ENCODE measurements at places on chromosomes 3 and 15.

- DNase-seq = peak; percentile 85
Observed at GRCh38 chr3:33146791-33147445, 33.1 kb downstream of the CRTAP start.

- no peak for DNase-seq
Observed at GRCh38 chr3:136626493-136626892, 125.7 kb downstream of the STAG1 start.

- peak; percentile 77 for DNase-seq
Observed at GRCh38 chr15:28977377-28978010, 91.7 kb downstream of the APBA2 start.

DNA sequence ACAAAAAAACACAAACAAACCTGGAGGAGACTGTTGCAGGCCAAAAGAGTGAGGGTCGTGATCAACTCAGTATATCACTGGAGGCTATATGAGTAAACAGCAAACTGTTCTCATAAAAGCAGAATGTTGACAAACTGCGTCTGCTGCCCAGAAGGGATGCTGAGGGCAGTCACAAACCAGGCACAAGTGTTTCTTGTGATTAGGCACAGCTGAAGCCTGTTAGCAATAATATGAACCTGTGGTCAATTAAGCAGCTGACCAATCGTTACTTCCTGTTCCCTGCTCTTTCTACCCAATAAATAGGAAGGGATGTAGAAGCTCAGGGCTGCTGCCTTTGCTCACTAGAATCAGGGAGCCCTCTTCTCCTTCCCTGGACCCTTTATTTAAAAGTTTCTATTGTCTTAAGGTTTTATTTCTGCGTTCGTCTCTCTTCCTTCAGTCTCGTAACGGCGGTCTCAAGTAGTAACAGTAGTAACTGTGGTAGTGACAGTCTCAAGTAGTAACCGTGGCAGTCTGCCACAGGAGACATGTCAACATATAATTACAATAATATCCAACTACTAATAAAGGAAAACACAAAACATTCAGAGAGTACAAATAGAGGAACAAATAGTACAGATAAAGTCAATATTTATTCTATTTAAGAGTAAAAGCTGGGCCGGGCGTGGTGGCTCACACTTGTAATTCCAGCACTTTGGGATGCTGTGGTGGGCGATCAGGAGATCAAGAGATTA lies 698.4 kb upstream of the CCDC54 start:
- DNase-seq = no peak

DNA sequence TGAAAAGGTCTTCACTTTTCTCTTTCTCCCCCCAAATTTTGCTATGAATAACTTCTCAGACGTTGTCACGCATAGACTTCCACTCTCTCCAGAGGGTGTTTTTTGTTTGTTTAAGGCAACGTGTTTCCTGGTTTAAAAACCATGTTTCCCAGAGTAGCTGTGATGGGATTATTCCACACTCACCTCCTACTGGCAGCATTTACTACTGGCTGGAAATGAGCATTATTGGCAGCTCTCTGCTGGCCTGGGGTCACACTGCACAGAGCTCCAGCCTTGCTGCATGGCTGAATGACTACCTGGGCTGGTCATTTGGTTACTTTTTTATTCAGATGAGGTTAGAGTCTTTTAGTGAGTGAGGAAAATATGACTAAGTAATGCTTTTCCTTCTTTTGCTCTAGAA lies 65.2 kb downstream of the RARB start:
- no peak for DNase-seq

GRCh38 chr15:89792106-89792805 lies 16.1 kb downstream of the MESP2 start:
- no peak for DNase-seq

DNA sequence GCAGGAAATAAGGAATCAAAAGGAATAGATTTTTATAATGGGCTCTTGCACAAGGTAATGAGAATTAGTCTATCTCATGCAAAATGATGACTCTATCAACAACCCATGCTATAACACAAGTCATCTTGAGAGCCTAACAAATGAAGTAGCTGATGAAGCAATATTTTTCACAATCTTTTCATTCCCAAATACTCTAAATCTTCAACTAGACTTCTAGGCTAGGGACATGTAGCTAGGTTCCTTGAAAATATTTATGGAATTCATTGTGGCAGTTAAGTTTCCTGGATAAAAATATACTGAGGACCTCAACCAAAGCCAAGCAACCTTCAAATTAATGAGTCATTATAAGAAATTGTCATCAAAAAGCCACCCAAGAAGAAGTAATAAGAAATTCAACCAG lies 55.4 kb downstream of the DCBLD2 start:
- DNase-seq = no peak

DNA sequence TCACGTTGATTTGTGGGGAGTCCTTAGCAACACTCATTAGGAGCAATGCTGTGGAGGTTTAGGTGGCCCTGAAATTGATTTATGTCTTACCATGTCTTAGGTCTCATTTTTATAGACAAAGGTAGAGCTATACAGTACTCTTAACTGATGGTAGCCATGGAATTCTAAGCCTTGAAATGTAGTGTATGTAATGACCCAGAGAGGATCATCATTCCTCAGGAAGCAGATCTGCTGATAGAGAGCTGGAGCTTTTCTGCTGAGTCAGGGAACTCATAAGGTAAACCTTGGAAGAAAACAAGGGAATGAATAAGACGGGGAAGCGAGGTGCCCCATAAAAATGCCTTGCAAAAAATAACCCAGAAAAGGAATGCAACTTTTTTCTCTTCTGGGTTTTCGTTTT lies 34.0 kb upstream of the ZNF639 start:
- no peak for DNase-seq

GRCh38 chr15:42133886-42134502 lies 22.4 kb downstream of the PLA2G4F start:
- no peak for DNase-seq

- DNase-seq = no peak
Observed at GRCh38 chr3:147661916-147662315, 252.8 kb downstream of the ZIC1 start.

DNA sequence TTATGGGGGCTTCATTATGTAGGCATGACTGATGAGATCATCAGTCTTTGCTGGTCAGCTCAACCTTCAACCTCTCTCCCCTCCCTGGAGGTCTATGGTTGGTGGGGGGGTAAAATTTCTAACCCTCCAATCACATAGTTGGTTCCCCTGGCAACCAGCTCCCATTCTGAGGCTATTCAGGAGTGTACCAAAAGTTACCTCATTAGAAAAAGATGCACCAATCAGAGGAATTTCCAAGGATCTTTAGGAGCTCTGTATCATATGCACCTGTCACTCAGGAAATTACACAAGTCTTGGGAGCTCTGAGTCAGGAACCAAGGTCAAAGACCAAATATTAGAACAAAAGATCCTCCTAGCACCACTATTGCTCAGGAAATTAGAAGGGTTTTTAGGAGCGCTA lies 21.4 kb upstream of the LEO1 start:
- no peak for DNase-seq

DNA sequence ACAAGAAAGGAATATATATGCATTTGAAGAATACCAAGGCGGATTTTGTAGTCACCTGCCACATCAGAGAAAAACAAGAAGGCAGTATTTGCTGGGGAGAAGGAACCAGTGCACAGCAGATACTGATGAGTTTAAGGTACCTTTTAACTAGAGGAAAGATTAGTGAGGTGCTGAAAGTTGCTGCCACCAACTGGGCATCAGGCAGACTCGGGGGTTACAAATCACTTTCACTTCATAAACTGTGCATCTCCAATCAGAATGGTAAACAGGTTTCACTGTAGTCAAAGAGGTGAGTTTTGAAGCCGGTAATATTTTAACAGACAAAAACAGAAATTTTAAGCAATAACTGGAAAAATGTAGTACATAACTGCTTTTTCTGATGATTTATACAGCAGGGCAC lies 4.1 kb downstream of the FBN1 start:
- no peak for DNase-seq

- no peak for DNase-seq
Observed at GRCh38 chr15:40130118-40130517, 21.4 kb upstream of the BMF start.

GRCh38 chr15:99722406-99722805 lies 10.8 kb downstream of the LYSMD4 start:
- DNase-seq = no peak

DNA sequence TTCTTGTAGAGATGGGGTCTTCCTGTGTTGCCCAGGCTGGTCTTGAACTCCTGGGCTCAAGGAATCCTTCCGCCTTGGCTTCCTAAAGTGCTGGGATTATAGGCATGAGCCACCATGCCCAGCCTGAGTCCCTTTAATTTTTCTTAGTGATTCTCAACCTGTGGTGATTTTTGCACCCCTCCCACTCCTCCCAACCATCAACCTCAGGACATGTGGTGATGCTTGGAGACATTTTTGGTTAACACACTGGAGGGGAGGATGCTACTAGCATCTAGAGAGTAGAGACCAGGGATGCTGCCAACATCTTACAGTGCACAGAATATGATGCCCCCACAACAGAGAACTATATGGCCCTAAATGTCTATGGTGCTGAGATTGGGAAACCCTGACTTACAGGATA lies 83.0 kb upstream of the LMOD3 start:
- DNase-seq = no peak

DNA sequence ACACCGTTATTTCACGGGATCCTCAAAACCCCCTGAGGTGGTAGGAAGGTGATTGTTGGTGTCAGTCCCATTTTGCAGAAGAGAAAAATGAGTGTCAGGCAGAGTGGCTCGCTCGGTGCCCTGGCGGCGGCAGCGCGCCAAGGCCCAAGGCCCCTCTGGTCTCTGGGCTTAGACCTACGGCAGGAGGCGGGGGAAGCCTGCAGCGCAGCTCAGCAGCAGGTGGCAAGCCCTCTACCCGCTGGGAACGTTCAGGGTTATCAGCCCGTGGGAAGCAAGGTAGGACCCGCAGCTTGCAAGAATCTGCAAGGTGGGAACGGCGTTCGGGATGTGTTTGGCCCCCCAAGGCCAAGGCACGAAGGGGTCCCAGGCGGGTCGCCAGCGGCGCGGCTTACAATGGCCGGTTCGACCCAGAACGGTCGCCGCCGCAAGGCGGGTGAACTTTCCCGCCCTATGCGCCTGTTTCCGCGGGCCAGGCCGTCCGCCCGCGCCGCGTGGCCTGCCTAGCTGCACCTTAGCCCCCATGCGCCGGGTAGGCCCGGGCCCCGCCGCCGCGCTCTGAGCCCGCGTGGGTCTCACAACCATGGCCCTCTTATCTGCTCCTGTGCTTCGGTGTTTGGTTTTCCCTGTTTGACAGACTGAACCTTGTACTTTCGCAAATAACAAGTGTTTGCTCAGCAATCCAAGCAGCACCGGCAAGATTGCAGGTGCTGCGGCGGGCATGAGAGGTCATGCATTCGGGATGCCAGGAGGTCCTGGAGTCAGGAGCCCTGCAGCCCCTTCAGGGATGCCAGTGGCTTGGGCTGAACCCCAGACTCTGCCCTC lies 39.7 kb downstream of the CCNL1 start:
- no peak for DNase-seq

DNA sequence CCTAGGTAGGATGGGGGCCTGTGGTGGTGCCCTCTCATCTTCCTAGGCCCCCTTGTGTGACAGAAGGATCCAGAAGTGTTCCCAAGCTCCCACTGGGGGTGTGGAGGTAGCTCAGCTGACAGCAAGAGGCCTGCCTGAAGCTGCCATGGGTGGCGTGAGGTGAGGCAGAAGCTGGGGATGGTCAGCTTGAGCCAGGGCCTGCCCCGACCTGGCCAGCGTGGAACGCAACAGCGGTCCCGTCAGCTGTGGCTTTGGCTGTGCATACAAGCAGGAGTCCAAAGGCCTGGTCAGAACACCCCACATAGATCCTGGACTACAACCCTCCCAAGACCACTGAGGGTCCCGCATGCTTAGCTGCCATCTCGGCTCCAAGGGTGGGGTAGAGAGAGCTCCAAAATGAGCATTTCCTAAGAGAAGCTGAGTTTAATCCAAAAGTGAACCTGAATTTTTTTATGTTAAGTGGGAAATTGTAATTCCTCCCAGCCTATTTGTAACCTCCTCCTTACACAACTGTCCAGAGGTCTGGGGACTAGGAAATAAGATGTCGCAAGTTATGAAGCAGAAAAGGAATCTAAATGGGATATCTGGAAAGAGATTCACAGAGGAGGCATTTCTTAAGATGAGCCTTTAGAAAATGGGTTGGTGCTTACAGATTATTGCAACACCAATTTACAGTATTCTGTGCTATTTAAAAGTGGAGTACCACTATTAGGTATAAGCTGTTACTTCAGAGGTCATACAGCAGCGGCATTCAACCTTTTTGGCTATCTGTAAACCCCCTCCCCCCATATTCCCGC lies 9.9 kb upstream of the PLA2G4D start:
- DNase-seq = no peak

- no peak for DNase-seq
Observed at GRCh38 chr3:171177056-171177455, 150.5 kb upstream of the SLC2A2 start.

DNA sequence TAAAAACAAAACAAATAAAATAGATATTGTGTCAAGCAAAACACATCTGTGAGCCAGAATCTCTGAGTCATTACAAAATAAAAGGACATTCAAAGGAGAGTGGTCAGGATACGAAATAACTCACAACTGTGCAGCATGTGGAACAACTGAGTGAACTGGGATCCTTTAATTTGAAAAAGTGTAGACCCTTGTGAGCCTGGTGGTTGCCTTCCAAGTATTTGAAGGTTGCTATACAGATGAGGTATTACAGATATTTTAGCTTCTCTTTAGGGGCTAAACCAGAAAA lies 26.7 kb downstream of the KCNMB2 start:
- peak; percentile 9 for DNase-seq

GRCh38 chr3:178491751-178492150 lies 44.5 kb upstream of the KCNMB2 start:
- no peak for DNase-seq

DNA sequence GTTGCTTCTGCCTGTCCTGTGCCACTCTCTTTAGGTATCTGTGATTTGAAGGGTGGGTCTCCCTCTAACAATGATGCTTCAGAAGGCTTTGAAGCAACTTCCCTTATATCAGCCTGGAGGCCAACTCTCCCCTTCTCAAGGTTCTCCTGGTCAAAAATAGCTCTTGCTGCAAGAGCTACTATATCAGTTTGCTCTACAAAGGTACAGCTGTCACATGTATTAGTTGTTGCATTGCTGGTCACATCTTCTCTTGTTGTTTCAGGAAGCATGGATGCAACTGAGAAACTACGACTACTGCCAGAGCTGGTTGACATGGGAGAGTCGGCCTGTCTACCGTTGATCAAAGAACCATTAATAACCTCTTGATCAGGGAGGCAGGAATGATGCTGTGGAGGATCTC lies 38.3 kb downstream of the USF3 start:
- DNase-seq = no peak

DNA sequence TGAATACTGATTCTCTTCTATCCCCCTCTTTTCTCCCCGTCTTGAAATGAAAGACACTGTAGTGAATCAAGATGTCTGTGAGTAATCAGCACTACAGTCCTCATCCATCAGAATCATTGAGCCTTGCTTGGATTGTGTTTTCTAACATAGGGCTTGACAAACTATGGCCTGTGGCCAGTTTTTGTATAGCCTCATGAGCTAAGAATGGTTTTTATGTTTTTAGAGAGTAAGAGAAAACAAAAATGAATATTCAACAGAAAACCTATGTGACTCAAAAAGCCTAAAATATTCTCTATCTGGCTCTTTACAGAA lies 55.2 kb downstream of the PPM1L start:
- DNase-seq = no peak

All from smooth muscle cell of the brain vasculature (primary cell).